ENCODE measurements at places on chromosomes 2 and 18.

GRCh38 chr2:9310377-9310776 is 103.8 kb downstream of the ASAP2 start:
- no peak for DNase-seq

GRCh38 chr2:72674982-72675915 is 150.6 kb downstream of the EXOC6B start:
- no peak for DNase-seq

DNA sequence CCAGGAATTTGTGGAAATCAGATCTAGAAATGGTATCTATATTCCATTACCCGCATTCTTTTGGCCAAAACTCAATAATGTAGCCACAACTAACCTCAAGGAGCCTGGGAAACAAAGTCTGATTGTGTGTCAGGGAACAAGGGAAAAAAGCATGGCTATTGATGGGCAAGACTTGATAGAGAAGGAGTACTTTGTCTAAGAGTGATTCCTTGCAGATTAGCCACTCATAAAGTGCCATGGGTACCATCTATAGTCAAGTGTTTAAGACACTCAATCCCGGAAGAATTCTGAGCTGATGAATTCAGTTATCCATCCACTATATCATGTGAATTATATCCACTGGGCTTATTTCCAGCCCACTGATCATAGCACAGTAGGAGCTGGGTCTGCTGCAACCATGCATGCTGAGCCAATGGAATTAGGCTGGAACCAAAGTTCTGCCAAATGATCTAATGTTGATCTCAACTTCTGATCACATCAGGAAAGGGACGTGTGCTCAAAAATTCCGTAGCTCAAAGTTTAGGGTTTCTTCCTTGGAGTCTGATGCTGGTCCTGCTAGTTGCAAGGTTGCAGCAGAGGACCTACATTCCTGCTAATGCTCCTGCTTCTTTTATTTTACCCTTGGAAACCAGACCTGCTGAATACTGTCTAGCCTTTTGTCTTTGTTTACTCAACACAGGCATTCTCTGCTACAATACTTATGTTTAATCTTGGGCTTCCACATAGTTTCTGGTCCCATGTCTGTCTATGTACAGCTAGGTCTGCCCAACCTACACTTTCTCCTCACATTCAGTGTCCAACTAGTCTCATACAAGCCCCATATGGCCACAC is 629.7 kb downstream of the IRS1 start:
- no peak for DNase-seq

DNA sequence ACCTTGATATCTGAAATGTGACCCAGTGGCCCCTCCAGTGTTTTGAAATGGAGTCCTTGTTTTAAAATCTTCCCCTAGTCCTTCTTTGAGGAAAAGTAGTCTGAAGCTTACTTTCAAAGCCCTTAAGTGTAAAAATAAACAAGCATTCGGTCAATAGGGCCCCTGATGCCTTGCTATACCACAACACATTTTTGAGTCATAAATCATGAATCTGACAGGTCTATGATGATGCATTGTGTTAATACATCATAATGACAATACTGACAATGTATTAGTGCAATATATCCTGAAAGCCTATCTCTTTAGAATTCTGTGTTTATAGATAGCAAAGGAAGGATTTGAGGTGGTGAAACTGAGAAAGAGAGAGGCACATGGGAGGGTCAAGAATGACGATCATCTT is 464.2 kb downstream of the MEIS1 start:
- DNase-seq, result no peak

DNA sequence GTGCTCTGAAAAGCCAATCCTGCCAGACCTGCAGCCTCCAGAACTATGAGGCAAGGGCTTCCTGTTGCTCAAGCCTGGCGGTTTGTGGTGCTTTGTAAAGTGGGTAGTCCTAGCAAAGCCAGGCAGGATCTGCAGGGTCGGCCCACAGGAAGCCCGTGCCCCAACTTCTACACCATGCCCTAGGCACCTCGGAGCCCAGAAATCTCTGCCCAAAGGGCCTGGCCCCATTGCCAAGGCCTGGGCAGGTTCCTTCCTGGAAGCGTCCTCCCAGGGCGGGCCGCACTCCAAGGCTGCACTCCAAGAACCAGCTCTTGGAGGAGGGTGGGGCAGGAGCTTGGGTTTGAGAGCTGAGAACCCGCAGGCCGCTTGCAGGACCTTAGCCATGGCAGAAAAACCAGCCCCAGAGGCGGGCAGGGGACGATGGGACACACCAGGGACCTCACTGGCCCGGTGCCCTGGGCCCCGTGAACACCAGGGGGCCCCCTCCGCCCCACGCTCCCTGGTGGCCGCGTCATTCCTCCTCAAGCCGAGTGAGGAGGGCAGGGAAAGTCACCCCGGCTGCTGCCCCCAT is 37.2 kb upstream of the ID2 start:
- no peak for DNase-seq
